Lung (tissue), 17 donors: ENCODE measurements at places on chromosomes 2 and 18. TPM values are rescaled to one million over a fixed set of nuclear protein-coding genes. Genes with fewer than 3 reads are reported as not detected.

The OR6B2 gene
- not detected for polyA plus RNA-seq

The CACNB4 gene
- 3.0 TPM for polyA plus RNA-seq

The RTP5 gene
- 0.08 TPM for polyA plus RNA-seq

The CABYR gene
- 0.39 TPM for polyA plus RNA-seq

The AP1S3 gene
- polyA plus RNA-seq: 6.6 TPM

The CYP27A1 gene
- 88.9 TPM for polyA plus RNA-seq

The CXCR1 gene
- polyA plus RNA-seq: 49.0 TPM

The MC4R gene
- not detected for polyA plus RNA-seq

The PROKR1 gene
- not detected for polyA plus RNA-seq

The RIT2 gene
- not detected for polyA plus RNA-seq

The STARD6 gene
- 0.07 TPM for polyA plus RNA-seq

The IL1R1 gene
- polyA plus RNA-seq: 182 TPM

The G6PC2 gene
- 0.08 TPM for polyA plus RNA-seq

The RESP18 gene
- not detected for polyA plus RNA-seq
